ENCODE measurements at places on chromosomes 4 and X. TPM values are rescaled to one million over a fixed set of nuclear protein-coding genes. Genes with fewer than 3 reads are reported as not detected.
A peak's percentile ranks its signal among the peaks of the same experiment; 100 is the strongest.

Gene CT55
- not detected for polyA plus RNA-seq

Gene HERC5
- polyA plus RNA-seq, result 0.10 TPM

Gene DCAF12L1
- not detected for polyA plus RNA-seq

Gene CT45A2
- polyA plus RNA-seq, result not detected

GRCh38 chr4:11155208-11155867 is 273.4 kb downstream of the HS3ST1 start:
- DNase-seq, result no peak

- no peak for DNase-seq
These were observed 71.9 kb upstream of the PHOX2B start for GRCh38 chr4:41820473-41820872.

- peak; percentile 81 for DNase-seq
These were observed 109.4 kb downstream of the SMIM20 start for GRCh38 chr4:26023203-26023972.

- peak; percentile 87 for DNase-seq
These were observed 29.5 kb downstream of the TAPT1 start for GRCh38 chr4:16196482-16197393.

DNA sequence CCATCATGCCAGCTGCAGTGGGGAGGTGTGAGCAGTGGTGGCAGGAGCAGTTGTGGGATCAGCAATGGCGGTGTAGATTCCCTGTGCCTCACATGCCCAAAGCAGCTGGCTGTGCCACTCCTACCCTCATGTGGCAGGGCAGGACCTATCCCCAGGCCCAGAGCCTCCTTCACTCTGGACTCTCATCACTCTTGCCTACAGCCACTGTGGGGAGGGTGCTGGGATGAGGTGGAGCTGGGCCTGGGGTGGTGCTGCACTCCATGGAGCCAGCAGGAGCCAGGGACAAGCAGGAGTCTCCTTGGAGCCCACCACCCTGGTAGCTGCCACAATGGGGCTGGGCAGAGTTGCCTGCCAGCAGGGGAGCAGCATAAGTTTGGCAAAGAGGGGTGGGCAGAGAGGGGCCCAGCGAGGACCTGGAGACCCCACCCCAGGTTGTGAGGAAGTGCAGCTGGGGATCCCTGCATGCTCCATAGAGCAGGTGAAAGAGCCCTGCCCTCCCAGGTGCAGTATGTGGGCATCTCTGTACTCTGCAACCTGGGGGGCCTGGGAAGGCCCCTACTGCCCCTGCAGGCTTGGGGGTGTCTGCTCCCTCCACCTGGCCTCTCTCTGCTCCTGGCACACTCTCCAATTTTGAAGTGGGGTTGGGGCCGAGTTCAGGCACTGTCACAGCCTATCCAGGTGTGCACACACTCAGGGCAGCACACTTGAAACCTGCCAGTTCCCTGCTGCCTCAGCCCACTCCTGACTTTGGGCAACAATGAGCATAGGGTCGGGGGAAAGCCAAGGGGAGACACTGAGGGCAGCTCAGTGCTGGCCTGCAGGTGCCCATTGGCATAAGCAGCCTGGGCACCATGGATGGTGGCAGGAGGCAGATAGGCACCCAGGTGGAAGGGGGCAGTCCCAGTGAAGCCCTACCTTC is 74.0 kb upstream of the INTU start:
- DNase-seq, result no peak

- no peak for DNase-seq
These were observed 77.0 kb upstream of the PGRMC2 start for GRCh38 chr4:128364565-128364964.

DNA sequence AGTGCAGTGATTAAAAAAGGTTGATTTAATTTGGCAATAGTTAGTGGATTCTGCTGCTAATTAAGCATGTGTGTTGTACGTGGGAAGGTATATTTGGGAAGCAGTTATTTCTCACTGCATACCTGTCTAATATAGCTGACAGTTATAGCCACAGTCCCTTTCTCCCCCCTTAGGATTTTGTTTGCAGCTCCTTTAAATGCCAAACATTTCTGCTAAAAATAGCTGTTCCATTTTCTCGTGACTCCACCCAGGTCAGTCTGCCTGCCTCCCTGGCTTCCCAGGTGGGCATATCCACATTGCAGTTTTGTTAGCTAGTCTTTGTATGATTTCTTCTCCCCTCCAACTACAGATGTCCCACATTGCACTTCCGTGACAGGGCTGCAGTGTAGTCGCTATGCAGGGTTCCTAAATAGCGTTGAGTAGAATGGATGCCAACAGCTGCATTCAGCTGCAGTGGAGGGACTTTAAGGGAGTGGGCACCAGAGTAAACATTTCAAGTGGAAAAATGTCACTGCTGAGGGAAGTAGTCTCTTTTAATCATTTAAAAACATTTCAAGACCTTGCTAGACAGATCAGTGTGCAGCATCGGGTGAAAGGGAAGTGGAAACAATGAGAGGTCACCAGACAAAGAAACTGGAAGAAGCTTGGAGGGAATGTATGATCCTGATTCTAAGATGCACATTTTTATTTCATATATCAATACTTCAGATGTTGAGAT is 326.3 kb downstream of the RAPGEF2 start:
- no peak for DNase-seq

DNA sequence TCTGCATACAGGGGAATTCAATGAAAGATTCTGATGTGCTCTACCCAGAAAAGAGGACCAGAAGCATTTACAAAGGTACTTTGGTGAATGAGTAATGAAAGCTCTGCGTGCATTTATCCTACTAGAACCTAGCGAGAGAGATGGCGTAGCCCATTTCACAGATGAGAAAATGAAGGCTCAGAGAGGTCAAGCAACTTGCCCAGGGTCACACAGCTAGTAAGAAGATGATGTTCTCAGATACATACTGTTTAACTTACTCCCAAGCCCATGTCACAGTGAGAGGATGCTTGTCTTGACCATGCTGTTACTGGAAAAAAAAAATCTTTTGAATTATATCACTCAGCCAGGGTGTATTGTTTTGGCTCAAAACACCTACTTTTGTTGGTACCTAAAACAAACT is 317.3 kb downstream of the LDB2 start:
- DNase-seq, result no peak
